ENCODE measurements at places on chromosomes 3 and 15.
A peak's percentile ranks its signal among the peaks of the same experiment; 100 is the strongest.

GRCh38 chr3:158384019-158384418 lies 187.0 kb upstream of the MLF1 start:
- no peak for DNase-seq

GRCh38 chr15:38299216-38299615 lies 46.6 kb downstream of the SPRED1 start:
- DNase-seq = no peak

DNA sequence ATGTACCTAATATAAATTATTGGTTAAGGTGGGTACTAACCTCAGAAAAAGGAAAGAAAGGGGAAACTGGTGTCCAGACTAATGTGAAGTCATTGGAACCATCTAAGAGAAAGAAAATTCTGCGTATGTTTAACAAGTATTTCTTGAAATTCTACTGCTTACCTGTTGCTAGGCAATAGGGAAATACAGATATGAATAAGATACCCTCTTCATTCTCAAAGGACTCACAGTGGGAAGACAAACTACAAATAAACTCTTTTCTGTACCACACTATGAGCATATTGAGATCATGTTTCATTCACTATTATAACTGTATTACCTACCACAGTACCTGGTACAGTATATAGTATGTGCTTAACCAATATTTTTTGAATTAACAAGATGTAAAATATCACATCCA lies 140.5 kb upstream of the MLF1 start:
- no peak for DNase-seq

DNA sequence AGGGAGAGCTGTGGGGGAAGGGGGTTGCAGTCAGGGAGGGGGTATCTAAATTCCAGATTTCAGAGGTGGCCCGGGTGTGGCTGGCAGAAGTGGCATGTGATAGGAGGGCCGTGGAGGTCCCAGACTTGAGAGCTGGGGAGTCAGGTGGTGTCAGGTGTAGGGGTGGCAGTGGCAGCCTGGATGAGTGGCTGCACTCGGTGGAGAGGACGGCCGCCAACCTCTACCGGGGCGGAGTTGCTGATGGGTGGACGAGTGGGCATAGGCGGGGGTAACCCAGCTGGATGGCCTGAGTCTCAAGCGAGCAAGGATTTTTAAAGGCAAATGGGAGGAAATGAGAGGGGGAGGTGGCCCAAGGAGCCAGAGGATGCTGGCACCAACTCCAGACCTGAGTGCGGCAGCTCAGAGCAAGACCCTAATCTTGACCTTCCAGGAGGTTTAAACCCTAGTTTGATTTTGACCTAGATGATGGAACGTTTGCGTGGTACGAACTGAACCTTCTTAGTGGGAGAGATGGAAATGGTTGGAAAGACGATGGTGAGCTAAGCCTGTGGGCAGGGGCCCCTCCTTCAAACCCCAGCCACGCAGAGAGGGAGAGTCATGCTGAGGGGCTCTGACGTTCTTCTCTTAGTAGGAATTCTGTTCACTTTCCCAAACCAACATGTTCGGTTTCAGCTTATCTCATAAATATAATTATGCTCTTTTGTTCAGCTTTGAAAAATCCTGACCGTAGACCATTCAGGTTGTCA lies 8.0 kb downstream of the TRAK1 start:
- no peak for DNase-seq

GRCh38 chr3:16795581-16795980 lies 89.2 kb upstream of the PLCL2 start:
- DNase-seq = no peak

GRCh38 chr15:70147778-70148177 lies 50.1 kb upstream of the TLE3 start:
- DNase-seq = no peak

DNA sequence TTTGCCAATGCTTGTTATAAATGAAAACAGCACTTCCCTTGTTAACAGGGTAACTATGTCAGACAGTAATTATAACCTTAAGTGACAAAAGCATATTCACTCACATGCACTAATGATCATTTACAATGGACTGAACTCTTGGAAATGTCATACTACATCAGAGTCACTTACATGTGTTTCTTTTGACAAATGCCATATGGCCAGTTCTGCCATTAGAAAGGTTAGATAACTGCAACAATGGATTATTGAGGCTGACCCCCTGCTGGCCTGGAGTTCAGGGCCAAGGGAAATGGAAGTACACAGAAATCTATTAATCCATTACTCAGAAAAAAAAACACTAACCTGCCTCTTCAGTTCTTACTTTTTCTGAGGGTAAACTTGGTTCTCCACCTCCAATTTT lies 313.4 kb downstream of the CNTN3 start:
- DNase-seq = no peak

DNA sequence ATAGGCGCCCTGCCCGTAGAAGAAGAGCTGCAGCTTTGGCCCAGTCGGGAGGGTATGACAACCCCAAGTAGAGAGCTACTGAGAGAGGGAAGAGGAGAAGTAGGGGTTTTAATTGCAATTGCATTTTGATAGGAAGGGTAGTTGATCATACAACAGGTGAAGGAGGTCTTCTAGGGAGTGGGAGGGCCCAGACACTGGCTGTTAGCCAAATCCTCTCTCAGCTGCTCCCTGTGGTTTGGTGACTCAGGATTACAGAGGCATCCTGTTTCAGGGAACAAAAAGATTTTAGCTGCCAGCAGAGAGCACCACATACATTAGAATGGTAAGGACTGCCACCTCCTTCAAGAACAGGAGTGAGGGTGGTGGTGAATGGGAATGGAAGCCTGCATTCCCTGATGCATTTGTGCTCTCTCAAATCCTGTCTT lies 408.9 kb upstream of the THBS1 start:
- peak; percentile 94 for DNase-seq
